Urothelium cell line (cell line): ENCODE measurements at places on chromosomes 11 and 22.

DNA sequence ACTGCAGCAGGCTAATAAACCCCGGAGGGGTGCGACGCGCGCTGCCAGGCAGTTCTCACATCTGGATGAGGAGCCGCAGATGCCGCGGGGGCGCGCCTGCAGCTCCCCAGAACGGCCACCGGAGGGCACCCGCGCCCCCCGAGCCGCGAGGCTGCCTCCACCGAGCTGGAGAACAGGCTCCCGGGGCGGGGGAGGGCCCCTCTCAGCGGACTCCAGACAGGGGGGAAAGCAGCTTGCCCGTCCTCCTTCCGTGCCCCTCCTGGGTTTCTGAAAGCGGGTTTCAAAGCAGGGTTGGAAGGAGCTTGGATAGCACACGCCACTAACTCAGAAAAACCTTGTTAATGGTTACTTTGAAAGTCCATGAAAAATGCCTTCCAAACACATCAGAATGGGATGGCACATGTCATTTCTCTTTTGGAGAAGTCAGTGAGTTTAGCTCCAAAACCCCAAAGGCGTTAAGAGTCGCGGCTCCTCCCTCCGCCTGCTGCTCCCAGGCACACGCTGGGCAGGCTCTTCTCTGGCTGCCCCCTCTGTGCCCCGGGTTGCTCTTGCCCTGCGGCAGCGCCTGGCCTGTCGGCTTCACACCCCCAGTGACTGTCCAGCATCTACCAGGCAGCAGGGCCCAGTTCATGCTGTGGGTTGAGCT is 317.8 kb downstream of the NTM start:
- DNase-seq, result peak; percentile 75

- DNase-seq, result no peak
Measured at GRCh38 chr11:92827132-92827531, 142.3 kb upstream of the MTNR1B start.

GRCh38 chr11:2529636-2530035 is 84.8 kb downstream of the KCNQ1 start:
- DNase-seq, result no peak

DNA sequence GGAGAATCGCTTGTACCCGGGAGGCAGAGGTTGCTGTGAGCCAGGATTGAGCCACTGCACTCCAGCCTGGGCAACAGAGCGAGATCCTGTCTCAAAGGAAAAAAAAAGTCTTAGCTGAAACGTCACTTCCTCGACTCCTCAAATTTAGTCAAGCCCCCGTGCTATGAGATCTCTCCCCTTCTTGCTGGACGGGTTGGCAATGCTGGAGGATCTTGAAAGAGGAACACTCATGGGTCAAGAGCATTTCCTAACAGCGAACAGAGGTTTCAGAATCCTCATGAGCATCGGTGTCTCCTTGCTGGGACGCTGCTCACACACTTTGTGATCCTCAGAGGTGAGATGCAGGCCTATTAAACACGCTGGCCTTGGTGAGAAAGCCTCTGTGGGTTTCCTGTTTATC is 35.9 kb downstream of the APOL3 start:
- DNase-seq, result no peak

GRCh38 chr11:63917692-63918506 is 935 bp upstream of the RCOR2 start:
- no peak for DNase-seq
